ENCODE measurements at places on chromosomes 11 and 22.

DNA sequence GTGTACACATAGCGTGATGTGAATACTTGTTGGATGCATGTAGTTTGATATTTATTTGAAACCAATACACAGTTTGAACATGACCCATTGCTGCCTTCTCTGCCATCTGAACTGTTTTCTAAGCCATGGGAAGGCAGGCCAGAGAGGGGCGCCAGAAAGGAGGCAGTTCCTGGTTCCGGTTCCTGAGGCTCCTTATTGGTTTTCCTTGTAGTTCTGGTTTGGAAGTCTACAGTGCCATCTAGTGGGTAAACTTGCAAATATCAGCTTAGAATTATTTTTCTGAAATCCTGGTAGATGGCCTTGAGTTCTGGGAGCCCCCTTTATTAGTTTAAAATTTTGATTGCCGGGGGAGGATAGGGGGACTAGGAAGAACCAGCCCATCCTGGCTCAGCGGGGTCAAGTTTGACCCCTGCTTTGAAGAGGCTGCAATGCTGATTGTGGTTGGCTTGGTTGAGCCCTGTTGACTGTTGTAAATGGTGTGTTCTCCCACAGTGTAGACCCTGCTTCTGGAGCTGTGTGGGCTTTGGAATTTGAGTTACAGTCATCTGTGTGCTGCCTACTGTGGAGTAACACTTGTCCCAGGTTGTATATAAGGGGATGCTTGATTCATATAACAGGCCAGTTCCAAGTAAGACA, 48.4 kb downstream of the GRAMD1B start:
- no peak overlapping the region for H3K4me3 ChIP-seq
- peak; percentile 30 for DNase-seq
- no peaks in the 10 kb centered on the region for H3K27me3 ChIP-seq

- peak overlapping the region; percentile 50 for H3K27ac ChIP-seq
- H3K4me3 ChIP-seq: no peak overlapping the region
- no peaks in the 10 kb centered on the region for H3K36me3 ChIP-seq
- H3K4me1 ChIP-seq: peaks cover 26% of the 10 kb centered on the region
- no peak for DNase-seq
Measured at GRCh38 chr11:120205596-120206161, 5.2 kb upstream of the OAF start.

DNA sequence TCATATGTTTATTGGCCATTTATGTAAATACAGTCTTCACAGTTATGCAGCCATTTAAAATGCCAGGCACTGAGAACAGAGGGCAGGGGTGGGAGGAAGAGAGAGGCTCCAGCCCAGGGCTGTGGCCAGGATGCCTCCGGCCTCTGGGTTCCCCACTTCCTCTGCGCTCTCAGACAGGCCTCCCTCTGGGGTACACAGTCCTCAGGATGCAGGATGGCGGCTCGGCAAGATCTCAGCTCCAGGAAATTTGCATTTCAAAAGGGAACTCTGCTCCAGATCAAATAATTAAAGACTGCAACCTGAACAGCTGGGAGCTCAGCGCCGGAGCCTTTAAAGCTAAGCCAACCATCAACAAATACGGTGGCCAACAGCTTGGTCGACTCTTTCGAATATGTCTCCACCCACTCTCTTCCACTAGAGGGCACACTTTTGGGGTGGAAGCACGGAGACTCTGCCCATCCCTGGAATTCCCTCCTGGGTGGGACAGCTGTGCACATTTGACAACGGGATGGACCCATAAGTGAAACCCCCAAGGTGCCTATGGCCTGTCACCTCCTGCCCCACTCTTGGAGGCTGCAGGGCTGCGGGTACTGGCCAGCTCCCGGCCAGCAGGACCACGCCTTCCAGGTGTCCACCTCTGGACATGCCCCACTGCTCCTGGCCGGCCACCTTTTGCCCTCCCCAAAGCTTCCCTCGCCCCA, 1044.7 kb downstream of the BRD1 start:
- H3K4me3 ChIP-seq: no peak overlapping the region
- no peak for DNase-seq
- no peaks in the 10 kb centered on the region for H3K36me3 ChIP-seq
- H3K27me3 ChIP-seq: no peaks in the 10 kb centered on the region

DNA sequence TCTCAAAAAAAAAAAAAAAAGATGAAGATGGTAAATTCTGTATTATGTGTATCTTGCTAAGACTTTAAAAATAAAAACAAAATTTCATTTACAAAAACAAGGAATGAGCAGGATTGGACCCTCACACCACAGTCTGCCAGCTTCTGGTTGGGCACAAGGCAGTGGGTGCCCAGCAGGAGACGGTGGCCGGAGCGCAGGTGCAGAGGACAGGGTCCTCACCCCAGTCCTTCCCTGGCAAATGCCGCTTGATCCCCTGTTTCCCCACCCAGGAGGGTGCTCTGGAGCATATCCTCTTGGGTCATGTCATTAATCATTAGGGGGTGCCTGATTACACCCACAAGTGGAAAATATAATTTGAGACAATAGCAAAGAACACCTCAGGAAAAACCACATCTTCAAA, 31.2 kb downstream of the SHANK2 start:
- H3K36me3 ChIP-seq: no peaks in the 10 kb centered on the region
- DNase-seq: no peak
- no peak overlapping the region for H3K4me3 ChIP-seq
- peaks cover 2% of the 10 kb centered on the region for H3K27me3 ChIP-seq
- no peak overlapping the region for H3K27ac ChIP-seq

GRCh38 chr11:121497176-121497998, 44.6 kb upstream of the SORL1-AS1 start:
- peaks cover 13% of the 10 kb centered on the region for H3K4me1 ChIP-seq
- no peak overlapping the region for H3K27ac ChIP-seq
- H3K27me3 ChIP-seq: no peaks in the 10 kb centered on the region
- no peak overlapping the region for H3K4me3 ChIP-seq
- DNase-seq: no peak

GRCh38 chr11:74453373-74453975, 13.9 kb downstream of the KCNE3 start:
- H3K27ac ChIP-seq: no peak overlapping the region
- no peaks in the 10 kb centered on the region for H3K36me3 ChIP-seq
- H3K4me3 ChIP-seq: no peak overlapping the region
- peaks cover 6% of the 10 kb centered on the region for H3K27me3 ChIP-seq
- no peaks in the 10 kb centered on the region for H3K4me1 ChIP-seq
- DNase-seq: peak; percentile 21

DNA sequence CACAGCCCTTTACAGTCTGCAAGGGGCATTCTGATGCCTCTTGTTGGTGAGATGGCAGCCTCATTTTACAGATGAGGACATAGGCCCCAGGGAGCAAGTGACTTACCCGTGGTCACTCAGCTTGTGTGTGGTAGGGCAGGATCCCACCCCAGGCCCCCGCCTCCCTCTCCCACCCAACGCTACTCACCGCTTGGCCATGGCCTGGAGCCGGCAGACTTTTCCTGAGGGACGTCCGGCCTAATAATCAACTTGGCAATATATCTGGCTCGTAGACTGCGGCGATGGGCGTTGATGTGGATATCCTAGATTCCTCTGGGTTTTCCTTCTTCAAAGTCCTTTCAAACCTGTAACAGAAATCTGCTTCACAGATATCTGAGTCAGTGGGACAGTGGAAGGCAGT, 57.1 kb downstream of the ARHGAP8 start:
- no peak for DNase-seq
- H3K27ac ChIP-seq: no peak overlapping the region
- no peak overlapping the region for H3K4me3 ChIP-seq
- H3K27me3 ChIP-seq: no peaks in the 10 kb centered on the region
- H3K4me1 ChIP-seq: no peaks in the 10 kb centered on the region

DNA sequence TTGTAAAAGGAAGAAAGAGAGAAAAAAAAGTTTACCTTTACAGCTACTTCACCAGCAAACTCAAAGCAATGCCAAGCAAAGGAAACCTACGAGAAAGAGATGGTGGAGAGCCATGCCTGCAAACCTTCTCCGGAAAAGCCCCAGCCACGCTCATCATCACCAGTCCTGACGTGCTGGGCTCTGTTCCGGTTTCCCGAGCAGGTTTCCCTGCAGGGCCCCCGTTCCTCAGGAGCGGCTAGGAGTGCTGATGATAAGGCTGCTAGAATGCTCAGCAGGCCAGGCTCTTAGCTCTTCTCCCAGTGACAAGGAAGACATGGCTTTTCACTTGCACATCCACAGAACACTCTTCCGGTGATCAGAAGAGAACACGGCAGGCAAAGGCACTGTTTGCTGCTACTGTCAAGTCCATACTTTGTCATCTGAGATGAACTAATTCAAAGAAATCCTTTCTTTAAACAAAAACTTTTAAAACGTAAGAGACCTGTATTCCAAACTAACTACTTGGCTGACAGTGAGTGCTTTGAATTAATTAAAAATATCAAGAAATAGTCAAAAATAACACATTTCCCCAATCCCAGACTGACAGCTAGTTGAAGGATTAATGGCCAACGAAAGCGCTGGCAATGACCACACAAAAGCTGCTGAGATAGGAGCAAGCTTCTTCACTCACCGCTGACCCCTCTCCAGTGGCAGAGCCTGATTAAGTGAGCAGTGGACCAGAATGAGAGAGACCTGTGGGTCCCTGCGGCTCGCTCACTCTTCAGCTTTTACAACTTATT, 35.8 kb downstream of the DUSP8 start:
- no peaks in the 10 kb centered on the region for H3K36me3 ChIP-seq
- H3K27me3 ChIP-seq: no peaks in the 10 kb centered on the region
- peak overlapping the region; percentile 17 for H3K27ac ChIP-seq
- H3K4me1 ChIP-seq: peaks cover 55% of the 10 kb centered on the region
- DNase-seq: no peak

DNA sequence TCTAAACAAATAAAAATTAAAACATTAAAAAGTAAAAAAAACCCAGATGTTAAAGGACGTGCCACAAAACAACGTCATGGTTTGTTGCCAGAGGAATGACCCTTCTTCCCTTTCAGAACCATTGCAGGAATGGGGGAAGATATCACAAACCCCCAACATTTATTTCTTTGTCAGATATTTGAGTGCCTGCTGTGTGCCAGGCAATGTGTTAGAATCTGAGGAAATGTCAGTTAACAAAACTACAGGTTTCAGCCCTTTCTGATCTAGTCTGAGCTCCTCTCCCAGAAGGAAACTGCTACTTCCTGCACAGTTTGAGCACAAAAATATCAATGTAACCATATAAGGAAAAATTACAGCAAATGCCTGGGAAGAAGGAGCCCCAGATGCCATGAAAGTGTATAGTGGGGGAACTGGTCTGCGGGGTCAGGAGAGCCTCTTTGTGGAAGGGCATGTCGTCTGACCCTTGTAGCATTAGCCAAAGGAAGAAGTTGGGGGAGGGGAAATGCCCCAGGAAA, 7.1 kb upstream of the NHERF4 start:
- no peaks in the 10 kb centered on the region for H3K36me3 ChIP-seq
- H3K4me3 ChIP-seq: no peak overlapping the region
- peaks cover 5% of the 10 kb centered on the region for H3K4me1 ChIP-seq
- no peak for DNase-seq
- no peaks in the 10 kb centered on the region for H3K27me3 ChIP-seq

DNA sequence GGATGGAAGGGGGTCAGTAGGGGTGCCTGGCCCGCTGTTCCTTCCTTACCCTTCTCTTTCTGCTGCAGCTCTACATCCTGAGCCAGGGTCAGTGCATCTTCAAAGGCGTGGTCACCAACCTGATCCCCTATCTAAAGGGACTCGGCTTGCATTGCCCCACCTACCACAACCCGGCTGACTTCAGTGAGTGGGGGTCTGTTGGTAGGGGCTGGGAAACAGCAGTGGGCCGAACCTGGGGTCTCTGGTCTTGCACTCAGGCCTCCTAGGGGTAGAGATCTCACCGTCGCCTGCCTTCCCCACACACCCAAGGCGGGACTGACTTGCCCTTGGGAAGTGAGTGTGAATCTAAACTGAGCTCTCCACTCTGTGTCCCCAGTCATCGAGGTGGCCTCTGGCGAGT, 7.6 kb downstream of the ABCG4 start:
- no peak overlapping the region for H3K4me3 ChIP-seq
- DNase-seq: no peak
- H3K36me3 ChIP-seq: no peaks in the 10 kb centered on the region

DNA sequence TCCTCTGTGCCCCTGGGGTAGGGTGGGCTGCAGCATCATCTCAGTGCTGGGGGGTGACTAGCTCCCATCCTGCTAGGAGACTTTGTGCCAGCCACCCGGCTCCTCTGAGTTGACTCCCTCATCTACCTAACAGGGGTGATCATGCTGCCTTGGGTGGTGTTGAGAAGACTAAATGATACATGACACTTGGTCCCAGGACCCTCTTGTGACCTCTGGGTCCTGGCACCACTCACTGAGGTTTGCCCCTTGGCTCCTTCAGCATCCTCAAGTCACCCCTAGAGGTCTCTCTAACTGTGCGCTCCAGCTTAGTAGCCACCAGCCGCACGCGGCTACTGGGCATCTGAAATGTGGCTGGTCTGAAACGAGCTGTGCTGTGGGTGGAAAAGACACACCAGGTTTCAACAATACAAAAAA, 72.1 kb downstream of the LRRC32 start:
- H3K4me3 ChIP-seq: no peak overlapping the region
- DNase-seq: no peak
- no peaks in the 10 kb centered on the region for H3K36me3 ChIP-seq
- peaks cover 3% of the 10 kb centered on the region for H3K4me1 ChIP-seq

DNA sequence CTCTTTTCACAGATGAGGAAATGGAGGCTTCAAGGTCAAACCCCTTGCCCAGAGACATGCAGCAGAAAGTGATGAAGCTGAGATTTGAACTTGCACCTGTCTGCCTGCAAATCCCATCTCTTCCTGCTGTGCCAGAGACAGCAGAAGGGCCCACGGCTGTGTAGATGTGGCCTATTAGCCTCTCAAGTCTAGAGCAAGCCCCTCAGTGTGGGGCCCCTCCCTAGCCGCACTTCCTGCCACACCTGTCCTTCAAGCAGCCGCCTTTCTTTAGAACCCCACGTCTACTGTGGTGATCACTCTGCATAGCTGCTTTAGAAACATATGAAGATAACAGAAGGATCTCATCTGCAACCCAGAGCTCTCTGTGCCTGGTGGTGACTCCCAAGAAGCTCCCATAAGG, 41.2 kb upstream of the JAM3 start:
- DNase-seq: no peak
- H3K36me3 ChIP-seq: no peaks in the 10 kb centered on the region
- H3K4me1 ChIP-seq: peaks cover 37% of the 10 kb centered on the region
- H3K27ac ChIP-seq: no peak overlapping the region
- H3K27me3 ChIP-seq: no peaks in the 10 kb centered on the region
- H3K4me3 ChIP-seq: no peak overlapping the region

DNA sequence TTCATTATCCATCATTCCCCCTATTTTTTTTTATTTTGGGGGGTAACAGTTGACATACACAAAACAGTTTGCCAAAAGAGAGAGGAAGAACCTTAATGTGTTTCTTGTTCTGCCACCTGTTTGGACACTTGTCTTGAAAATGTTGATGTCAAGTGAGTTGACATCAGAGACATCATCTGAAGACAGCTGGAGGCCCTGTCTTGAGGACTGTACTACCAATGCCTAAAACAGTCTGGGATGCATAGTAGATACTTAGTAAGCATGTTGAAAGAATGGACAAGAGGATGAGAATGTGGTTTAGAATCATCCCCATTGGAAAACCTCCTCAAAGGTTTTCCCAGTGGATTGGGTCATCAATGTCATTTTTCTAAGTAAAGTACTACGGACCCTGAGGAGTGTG, 2.4 kb upstream of the ARHGEF12 start:
- H3K27me3 ChIP-seq: no peaks in the 10 kb centered on the region
- H3K36me3 ChIP-seq: peaks cover 7% of the 10 kb centered on the region
- peaks cover 46% of the 10 kb centered on the region for H3K4me1 ChIP-seq
- H3K27ac ChIP-seq: no peak overlapping the region
- no peak overlapping the region for H3K4me3 ChIP-seq

- H3K36me3 ChIP-seq: no peaks in the 10 kb centered on the region
- no peak overlapping the region for H3K4me3 ChIP-seq
- no peak for DNase-seq
- H3K4me1 ChIP-seq: peaks cover 5% of the 10 kb centered on the region
Measured at GRCh38 chr11:78815831-78816230, 241.2 kb upstream of the NARS2 start.
